MM.1S (cell line): ENCODE measurements at places on chromosomes 16 and 17.

DNA sequence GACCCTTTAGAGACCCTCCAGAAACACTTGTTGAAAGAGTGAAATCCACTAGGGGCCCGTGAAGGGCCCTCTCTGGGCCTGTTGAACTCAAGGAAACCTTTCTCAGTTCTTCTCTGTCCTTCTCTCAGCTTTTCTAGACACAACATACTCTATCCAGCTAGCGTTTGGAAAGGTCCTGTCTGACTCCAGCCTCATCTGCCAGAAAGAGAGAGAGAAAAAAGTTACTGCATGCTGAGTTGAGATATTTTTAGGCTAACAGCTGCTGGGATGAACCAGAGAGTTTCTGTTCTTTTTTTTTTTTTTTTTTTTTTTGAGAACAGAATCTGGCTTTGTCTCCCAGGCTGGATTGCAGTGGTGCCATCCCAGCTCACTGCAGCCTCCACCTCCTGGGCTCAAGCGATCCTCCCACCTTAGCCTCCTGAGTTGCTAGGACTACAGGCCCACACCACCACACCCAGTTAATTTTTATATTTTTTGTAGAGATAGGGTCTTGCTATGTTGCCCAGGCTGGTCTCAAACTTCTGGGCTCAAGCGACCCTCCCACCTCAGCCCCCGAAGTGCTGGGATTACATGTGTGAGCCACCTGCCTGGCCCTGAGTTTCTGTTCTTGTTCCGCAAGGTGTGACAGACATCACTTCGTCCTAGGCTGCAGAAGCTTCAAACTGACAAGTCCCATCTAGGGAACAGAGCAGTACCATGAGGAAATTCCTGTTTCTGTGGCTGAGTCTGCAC is 14.9 kb upstream of the TEX2 start:
- H3K27me3 ChIP-seq: no peaks in the 10 kb centered on the region
- no peak for DNase-seq
- no peak overlapping the region for H3K27ac ChIP-seq
- H3K36me3 ChIP-seq: no peaks in the 10 kb centered on the region
- H3K4me3 ChIP-seq: no peak overlapping the region

GRCh38 chr16:58127033-58127556 is 2.1 kb downstream of the CFAP20 start:
- H3K27ac ChIP-seq: peak overlapping the region; percentile 31; the same call in 1 of the 2 replicates
- DNase-seq: peak; percentile 33
- H3K4me1 ChIP-seq: peaks cover 20% of the 10 kb centered on the region
- no peaks in the 10 kb centered on the region for H3K36me3 ChIP-seq
- peak overlapping the region; percentile 96; the same call in 1 of the 2 replicates for H3K4me3 ChIP-seq
- H3K27me3 ChIP-seq: no peaks in the 10 kb centered on the region

DNA sequence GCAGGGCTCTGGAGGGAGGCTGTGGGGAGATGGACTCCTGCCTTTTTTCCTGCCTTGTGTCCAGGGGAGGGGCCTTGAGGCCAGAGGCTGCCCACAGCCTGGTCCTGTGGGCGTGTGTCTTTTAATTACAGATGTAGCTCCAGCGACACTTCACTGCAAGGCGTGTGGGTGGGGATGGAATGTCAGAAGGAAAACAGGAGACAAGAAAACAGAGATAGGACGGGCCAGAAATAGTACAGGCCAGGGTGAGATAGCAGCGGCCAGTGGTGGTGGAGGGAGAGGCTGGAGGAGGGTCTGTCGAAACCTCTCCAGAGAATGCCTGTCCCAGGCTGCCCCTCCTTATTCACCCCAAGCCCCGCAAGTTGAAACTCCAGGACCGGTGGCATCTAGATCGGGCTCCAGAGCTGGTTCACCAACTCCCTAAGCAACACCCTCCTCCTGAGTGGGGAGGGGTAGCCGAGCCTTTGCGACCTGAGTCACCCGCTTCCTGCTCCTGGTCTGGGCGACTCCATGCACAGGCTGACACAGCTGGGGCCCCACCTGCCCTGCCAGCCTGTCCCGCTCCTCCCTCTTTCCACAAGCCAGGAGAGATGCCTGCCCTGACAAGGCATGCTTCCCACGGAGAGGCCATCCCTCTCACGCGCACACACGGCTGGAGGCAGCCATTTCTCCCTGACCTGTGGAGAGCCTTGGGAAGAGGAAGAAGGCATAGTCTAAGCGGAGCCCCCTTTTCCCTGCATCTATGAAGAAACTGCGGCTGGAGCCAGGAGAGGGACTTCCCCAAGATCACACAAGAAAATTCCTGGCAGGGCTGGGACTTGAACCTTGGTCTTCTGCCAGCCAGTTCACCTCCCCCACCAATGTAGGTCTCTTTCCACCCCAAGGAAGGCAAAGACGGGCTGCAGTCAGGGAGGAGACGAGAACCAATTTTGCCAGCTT is 6.6 kb upstream of the JUP start:
- 0 out of 2 replicates have a peak, but pooled peaks cover 2% of the 10 kb centered on the region for H3K4me1 ChIP-seq
- H3K4me3 ChIP-seq: no peak overlapping the region
- DNase-seq: no peak
- H3K27ac ChIP-seq: no peak overlapping the region
- H3K27me3 ChIP-seq: no peaks in the 10 kb centered on the region
- no peaks in the 10 kb centered on the region for H3K36me3 ChIP-seq

GRCh38 chr17:36722903-36723263 is 121.5 kb downstream of the MRM1 start:
- 0 out of 2 replicates have a peak overlapping the region, but pooled peaks have one; percentile 49 for H3K4me3 ChIP-seq
- DNase-seq: no peak
- no peaks in the 10 kb centered on the region for H3K36me3 ChIP-seq
- H3K27ac ChIP-seq: no peak overlapping the region

GRCh38 chr16:68217506-68217905 is 18.4 kb downstream of the ESRP2 start:
- no peak overlapping the region for H3K27ac ChIP-seq
- H3K4me3 ChIP-seq: no peak overlapping the region
- H3K36me3 ChIP-seq: no peaks in the 10 kb centered on the region
- no peaks in the 10 kb centered on the region for H3K27me3 ChIP-seq

GRCh38 chr16:711548-712320 is 3.2 kb upstream of the METRN start:
- DNase-seq: peak; percentile 63
- no peaks in the 10 kb centered on the region for H3K36me3 ChIP-seq
- no peak overlapping the region for H3K27ac ChIP-seq
- H3K27me3 ChIP-seq: peaks cover 46% of the 10 kb centered on the region
- H3K4me1 ChIP-seq: peaks cover 7% of the 10 kb centered on the region; the same call in 1 of the 2 replicates
- no peak overlapping the region for H3K4me3 ChIP-seq
